T1000 (cell line): ENCODE measurements at places on chromosomes 4 and X.

DNA sequence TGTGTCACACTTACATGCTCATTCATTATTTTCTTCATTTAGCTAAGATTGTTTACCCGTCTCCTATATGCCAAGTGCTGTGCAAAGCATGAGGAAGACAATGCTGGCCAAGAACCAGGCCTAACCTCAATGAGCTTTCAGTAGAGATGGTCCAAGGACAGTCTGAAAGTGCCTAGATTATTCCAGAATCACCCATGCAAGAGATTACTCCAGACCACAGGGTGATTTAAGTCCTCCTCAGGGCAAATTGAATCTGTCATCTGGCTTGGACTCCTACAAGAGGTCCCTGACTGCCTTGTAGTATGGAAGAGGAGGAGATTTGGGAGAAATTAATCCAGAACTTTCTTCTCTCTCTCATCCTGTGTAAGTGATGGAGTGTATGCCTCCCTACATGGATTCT is 99.4 kb upstream of the NDP start:
- no peak for DNase-seq

DNA sequence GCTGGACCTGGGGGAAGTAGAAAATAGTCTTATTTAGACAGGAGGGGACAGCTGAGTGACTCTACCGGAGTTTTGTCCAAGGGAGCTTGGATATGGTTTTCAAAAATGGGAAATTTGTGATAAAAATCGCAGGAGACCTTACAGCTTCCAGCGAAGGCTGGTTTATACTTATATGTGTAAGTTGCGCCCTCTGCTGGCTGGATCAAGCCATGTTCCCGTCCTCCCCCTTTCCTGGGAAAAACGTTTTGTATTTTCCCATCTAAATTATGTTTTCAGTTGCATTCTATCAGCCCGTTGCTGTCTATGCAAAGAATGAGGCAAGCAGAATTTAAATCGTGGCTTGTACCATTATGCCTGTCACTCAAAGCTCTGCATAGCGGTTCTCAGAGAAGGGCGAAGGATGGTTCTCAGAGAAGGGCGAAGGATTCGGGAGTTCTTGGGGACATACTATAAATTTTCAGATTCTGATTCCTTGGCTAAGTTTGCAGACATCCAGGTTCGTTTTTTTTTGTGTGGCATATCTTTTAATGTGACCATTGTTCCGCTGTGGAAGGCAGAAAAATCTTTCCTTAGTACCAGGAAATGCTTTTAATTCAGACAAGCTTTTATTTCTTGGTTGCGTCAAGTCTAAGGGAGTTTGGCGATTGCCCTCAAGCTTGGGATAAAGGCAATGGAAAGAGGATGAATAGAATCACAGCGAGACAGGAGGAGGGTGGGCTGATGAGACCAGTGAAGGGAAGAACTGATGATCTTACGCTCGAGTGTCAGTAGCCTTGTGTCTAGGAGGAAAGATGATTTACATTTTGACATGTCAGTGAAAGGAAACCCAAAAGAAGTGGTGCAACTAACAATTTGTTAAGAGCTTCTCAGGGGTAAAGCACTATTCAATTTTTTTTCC is 128.5 kb upstream of the ARX start:
- DNase-seq = no peak

GRCh38 chr4:137558951-137559350 is 26.7 kb upstream of the PCDH18 start:
- DNase-seq = no peak

- no peak for DNase-seq
These were observed 27.4 kb downstream of the HOPX start for GRCh38 chr4:56653461-56654237.

DNA sequence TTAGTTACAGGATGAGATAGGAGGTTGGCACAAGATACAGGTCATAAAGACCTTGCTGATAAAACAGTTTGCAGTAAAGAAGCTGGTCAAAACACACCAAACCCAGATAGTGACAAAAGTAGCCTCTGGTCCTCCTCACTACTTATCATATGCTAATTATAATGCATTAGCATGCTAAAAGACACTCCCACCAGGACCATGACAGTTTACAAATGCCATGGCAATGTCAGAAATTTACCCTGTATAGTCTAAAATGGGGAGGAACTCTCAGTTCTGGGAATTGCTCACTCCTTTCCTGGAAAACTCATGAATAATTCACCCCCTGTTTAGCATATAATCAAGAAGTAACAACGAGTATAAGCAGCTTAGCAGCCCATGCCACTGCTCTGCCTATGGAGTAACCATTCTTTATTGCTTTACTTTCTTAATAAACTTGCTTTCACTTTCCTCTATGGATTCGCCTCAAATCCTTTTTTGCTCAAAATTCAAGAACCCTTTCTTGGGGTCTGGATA is 1254.4 kb downstream of the PCDH7 start:
- no peak for DNase-seq

DNA sequence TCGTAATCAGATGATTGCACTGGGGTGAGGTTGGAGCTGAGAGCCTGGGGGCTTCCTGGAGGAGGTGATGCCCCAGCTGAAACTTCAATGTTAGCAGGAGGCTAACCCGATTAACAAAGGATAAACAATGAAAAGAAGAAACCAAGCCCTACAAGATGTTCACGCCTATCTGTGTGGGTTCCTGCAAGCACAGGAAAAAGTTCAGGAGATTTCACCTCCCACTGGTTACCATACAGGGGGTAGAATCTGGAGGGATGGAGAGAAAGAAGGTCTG is 27.5 kb downstream of the JAKMIP1 start:
- no peak for DNase-seq

DNA sequence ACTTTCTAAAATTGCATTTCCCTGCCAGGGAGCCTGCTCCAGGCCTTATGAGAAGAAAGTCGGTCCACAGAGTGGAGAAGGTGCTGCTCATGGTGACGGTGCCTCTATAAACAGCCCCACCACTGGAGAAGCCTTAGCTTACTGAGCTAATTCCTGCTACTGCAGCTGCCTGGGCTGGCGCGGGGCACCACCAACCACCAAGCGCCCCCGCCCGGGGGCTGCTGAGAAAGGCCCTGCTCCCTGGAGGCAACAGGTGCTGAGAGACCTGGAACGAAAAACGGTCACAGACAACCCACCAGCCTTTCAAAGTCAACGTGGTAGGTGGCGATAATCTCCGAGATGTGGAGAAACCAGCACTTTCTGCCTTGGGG is 2.9 kb downstream of the HCFC1 start:
- DNase-seq = no peak
